GM04503 (cell line): ENCODE measurements at places on chromosomes 7 and 10.

DNA sequence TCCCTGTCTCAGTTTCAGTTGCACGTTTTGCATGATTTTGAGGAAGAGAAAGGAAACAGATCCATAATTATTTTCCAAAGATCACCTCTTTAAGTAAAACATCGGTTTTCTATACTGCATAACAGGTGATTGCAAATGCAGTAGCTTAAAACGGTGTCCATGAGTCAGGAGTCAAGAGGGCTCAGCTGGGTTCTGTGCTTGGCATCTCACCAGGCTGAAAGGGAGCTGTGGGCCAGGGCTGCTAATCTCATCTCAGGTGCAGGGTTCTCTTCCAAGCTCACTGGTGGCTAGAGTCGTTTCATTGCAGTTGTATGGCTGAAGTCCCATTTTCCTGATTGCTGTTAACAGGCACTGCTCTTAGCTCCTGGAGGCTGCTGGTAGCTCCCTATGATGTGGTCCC is 57.0 kb upstream of the PRKCQ start:
- DNase-seq: no peak

DNA sequence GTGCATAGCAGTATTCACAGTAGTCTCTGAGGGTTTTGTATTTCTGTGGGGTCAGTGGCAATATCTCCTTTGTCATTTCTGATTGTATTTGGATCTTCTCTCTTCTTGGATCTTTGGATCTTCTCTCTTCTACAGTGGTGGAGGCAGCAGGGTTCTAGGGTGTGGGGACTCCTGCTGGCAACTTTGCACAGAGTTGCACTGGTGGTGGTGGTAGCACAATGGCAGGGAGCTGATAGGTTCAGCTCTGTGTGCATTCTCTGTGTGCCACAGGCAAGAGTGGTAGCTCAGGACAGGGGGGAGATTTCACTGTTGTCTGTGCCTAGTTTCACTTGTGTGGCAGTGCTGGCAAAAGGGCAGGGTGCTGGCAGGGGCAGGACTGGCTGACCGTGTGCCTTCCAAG is 35.1 kb upstream of the PRSS37 start:
- DNase-seq: no peak

DNA sequence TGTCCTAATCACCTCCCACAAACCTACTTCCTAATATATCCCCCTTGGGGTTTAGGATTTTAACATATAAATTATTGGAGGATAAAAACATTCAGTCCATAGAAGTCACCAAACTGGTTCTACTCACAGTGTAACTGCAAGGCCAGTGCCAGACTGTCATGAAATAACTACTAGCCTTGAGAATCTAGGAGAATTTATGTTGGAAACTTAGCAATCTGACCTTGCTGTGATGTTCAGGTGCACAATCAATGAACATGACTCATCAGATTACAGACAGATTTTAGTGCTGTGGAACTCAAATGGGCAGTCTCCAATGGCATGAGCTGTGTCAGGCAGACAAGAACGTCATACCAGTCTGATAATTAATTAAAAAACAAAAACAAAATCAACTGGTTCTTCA is 571.4 kb upstream of the IGFBP3 start:
- no peak for DNase-seq

GRCh38 chr7:15688911-15689310 is 2.4 kb upstream of the MEOX2 start:
- DNase-seq: no peak

DNA sequence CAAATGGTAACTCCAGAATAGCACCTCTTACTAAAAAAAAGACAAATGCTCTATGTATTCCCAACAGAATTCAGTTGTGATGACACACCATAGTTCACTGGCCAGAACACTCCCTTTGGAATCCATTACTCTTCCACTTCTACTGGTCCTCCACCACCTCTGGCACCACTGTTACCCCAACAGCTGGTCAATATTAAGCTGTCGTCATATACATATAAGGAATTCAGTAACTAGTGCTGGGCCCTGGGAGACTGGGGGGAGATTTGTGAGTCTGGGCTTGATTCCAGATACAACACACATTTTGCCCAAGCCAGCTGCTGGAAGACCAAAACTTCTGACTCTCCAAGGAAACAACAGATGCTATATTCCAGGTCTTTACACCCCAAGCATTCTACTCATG is 26.0 kb upstream of the ITGA8 start:
- peak; percentile 70 for DNase-seq

- peak; percentile 5 for DNase-seq
These were observed 73.2 kb downstream of the POT1 start for GRCh38 chr7:124856299-124856888.

DNA sequence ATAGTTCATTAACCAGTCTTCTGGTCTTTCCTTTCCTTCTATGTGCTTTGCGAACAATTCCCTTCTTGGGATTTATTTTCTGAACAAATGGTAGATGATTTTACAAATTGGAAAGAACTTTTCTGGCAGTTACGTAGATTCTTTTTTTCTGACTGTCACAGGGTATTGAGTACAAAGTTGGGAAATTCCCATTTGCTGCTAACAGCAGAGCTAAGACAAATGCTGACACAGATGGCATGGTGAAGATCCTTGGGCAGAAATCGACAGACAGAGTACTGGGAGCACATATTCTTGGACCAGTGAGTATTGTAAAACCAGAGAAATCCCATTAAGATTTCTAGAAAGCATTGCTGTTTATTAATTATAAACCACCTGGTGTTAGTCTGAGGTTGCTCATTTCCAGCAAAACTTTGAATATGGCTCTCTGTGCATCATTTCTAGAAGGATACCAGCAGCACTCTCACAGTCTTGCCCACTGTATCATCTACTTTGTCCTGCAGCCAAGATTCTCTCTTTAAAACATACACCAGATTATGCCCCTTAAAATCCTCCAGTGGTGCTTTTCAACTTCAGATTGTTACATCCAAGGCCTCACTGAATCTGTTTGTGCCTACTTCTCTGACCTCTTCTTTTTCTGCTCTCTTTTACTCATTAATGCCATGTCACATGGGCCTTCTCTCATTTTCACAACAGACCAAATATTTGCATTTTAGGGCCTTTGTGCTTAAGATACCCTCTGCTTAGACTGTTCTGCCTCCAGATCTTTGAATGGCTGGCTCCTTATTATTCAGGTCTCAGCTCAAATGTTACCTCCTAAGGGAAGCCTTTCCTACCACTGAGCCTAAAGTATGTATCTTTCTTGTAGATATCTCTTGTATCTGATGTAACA is 27.0 kb downstream of the DLD start:
- no peak for DNase-seq

DNA sequence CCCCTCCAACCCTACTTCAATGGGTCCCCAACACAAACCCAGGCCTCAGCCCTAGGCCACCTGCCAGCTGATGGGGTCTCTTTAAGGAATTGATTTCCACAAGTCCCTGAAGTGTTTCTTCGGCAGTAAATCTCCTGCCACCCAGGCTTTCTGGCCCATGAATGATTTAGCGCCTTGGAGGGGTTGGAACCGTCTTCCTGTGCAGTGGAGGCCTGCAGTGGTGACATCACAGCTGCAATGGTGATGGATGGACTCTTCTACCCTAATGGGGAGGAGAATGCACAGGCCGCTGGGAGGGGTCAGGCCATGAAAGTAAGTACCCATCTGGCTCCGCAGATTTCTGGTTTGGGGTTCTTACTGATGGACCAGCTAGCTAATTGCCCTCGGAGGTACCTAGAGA is 163.8 kb downstream of the UBE2H start:
- DNase-seq: no peak

DNA sequence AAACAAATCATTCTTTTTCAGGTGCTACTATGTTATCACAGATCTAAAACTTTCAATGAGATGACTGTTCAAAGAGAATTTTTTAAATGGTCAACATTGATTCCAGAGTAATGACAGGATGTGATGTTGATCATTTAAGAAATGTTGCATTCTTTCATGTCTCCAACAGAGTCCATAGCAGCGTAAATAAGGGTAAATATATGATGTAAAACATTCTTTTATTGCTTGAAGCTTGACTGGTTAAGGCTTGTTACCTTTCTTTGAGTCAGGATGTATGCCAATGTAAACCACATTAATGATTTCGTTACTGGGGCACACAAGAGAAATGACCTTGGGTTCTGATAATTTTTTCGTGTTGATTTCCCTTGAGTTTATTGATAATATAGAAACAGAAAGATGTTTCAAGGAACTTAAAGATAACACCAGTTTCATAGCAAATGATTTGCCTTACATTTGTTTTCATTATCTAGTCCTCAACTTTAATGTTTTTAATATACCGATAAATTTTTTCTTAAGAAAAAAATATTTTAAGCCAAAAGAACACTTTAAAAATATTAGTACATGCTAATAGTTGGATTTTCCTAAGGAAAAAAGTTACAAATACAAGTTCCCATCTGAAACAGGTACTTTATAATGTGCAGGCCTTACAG is 3.5 kb downstream of the STK17A start:
- DNase-seq: no peak

DNA sequence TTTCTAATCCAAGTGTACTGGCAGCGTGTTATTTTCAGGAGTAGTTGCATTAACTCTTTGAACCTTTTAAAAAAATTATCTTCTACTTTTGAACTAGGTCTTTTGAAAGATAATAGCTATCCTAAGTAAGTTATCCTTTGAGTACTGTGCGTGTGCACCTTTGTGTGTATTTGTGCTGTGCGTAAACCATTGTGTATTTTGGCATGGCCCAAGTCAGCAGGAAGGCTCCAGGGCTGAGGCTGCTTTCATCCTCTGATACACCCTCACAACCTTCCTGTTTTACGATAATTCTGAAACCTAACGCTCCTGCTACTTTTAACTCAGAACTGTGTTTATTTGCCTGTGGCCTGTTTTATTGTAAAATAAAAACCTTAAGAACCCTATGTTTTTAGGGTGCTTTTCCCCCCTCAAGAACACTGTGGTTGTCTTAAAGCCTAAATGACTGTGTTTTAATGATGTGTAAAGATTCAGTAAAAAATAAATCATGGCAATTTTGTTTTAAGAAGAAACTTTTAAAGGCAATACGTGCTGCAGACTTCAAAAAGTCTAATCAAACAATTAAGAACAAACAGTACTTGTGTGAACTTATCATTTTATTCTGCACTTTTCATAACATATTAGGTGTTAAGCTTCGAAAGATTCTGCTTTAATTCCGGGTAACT is 57.5 kb downstream of the HDAC9 start:
- DNase-seq: no peak

DNA sequence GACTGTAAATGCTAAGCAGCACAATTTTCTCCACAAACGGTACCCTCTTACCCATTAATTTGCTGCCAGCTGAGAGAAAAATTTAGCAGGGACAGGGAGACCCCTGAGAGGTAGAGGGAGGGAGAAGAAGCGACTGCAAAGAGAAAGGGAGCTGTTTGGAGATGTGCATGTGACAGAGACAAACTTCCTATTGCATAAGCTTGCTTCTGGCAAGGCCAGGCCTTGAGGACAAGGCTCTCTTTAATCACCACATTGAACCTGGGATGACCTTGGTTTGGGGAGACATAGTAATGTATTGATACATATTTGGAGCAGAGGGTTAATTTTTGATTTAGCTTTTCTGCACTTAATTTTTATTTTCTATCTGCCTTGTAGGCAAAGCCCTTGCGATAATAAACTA is 31.1 kb upstream of the HIBADH start:
- no peak for DNase-seq

GRCh38 chr10:126374435-126374834 is 13.8 kb downstream of the ADAM12 start:
- DNase-seq: no peak

GRCh38 chr10:78291722-78292121 is 258.1 kb downstream of the RPS24 start:
- DNase-seq: no peak

GRCh38 chr7:144022169-144022568 is 22.0 kb downstream of the OR6B1 start:
- no peak for DNase-seq

DNA sequence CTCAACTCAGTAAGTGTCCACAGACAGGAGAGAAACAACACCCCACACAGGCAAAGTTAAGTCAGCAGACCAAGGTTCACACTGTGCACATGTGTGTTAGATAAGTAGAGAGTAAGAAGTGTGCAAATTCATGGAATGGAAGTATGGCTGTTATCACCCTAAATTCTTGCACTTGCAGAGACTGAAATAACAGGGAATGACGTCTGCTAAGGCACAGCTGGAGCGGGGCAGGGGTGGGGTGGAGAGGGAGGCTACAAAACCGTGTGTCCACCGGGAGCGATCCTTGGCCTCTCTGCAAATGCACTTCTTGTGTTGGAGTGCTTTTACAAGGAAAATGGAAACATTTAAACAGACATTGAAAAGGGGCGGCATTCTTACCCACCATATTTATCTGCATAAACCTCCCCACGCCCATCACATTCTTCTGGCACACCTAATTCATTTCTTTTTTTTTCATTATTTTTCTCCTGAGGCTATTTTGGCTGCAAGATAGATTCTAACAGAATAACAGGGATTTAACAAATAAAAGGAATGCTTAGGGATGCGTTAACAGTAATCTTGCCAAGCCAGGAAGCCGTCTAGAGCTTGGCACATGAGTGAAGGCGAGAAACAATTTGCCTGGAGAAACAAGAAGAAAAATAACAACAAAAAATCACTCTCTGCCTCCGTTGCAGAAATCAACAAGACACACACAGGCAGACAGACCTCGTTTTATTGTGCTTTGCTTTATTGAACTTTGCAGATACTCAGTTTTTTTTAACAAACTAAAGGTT is 30.1 kb downstream of the TNS3 start:
- DNase-seq: no peak

DNA sequence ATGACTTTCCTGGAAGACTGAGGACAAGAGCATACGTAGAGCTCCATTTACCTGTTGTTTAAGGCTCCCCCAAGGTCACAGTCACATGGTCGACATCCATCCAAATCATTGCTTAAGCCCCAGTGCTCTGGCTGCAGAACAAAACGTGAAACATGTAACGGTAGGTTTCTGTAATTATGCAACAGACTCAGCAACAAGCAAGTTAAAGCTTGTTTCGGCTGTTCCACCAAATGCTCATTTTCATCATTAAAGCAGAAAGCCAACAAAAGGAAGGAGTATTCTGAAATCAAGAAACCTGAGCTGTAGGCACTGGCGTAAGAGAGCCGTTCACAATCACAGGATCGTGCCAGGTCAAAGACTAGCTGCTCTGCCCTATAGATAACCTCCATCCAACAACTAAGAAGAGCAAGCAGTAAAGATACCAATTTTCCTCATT is 30.0 kb downstream of the LAMB1 start:
- DNase-seq: no peak

- DNase-seq: no peak
These were observed 10.0 kb downstream of the TLX1 start for GRCh38 chr10:101140950-101141615.

- DNase-seq: no peak
These were observed 3.0 kb downstream of the LAMB1 start for GRCh38 chr7:107999779-108000560.

- DNase-seq: no peak
These were observed 27.3 kb upstream of the CADPS2 start for GRCh38 chr7:122913608-122914007.

DNA sequence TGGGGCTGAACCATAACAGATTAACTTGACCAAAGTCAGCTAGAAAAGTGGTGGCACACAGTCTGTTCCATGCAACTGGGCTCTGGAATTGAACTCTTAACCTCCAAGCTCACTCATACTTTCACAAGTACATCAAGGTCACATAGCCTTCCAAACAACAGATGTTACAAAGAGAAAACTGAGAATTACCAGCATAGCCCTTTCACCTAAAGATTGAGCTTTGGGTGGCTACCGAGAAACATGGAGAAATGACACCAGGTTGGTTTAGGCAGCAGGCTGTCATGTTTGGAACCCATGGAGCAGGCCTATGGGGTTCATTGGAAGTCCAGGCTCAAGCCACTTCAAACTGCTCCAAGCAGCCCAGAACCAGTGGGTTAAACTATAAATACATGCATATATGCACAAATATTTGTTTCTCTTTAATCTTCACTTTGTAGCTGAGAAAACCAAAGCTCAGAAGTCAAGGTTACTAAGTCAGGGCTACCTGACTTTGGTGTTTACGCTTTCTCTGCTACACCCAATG is 59.1 kb downstream of the MALSU1 start:
- no peak for DNase-seq
